Fibroblast of skin of right biceps (primary cell): ENCODE measurements at places on chromosomes 3 and 15.
A peak's percentile ranks its signal among the peaks of the same experiment; 100 is the strongest.

DNA sequence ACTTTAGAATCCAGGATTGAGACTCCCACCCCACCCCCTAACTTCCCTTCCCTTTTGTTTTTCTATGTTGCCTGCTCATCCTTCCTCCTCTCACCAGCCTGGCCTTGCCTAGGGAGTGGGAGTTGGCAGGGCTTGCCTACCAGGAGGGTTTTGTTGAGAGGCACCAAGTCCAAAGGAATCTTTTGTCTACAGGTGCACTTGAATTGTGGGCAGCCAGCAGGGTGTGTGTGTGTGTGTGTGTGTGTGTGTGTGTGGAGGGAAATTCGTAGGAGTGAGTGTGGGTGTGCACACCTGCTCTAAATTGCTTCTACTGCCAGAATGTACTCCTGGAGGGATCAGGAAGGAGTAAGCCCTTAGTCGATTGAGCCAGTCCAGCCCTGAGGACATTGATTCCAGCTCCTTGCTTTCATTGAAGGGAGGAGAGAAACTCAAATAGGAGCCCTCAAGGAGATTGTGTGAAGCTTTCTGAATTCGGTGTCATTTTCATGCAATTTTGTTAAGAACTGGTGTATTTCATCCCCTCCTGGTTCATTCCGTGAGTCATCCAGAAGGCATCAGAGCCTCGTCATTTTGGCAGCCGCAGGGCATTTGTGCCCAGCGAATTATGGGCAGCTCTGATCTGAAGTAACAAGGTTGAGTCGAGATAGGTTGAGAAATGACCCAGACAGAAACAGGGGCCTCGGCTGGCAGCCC, 112.1 kb downstream of the SLCO3A1 start:
- DNase-seq: peak; percentile 7

DNA sequence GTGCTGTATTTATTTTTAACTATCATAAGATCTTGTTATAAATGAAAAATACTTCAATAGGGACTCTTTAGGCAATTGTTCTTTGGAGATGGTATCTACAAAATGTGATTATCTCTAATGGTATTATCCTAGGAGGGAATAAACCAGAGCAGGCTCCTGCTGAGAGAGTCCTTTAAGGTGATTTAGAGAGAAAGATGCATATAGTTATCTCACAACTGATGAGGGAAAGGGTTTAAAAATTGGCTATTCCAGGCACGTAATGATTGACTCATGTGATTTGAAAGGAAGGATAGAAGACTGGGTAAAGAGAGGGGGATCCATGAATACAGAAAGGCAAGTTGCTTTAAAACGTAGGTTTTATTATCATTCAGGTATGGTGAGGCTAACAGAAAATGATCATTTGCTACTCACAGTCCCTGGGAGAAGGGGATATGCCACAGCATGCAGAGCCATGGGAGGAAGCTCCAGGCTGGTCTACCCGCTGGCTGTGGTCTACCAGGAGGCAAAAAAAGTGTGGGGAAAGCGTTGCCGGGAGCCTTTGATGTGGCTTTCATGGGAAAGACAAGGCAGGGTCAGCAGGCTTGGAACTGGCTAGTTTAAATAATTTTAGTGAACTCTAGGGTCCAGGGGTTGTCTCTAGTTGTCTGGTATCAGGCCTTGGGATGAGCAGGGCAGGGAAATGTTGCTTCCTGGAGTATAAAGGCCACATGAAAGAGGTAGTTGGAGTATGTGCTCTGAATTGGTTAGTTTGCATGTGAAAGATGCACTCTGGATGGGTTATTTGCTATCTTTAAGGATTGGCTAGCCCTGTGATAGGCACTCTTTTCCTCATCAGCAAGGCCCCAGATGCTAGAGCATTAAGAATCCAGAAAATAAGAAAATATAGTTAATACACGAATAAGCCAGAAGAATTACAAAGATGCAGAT, 798.4 kb upstream of the GRM7 start:
- DNase-seq: no peak

DNA sequence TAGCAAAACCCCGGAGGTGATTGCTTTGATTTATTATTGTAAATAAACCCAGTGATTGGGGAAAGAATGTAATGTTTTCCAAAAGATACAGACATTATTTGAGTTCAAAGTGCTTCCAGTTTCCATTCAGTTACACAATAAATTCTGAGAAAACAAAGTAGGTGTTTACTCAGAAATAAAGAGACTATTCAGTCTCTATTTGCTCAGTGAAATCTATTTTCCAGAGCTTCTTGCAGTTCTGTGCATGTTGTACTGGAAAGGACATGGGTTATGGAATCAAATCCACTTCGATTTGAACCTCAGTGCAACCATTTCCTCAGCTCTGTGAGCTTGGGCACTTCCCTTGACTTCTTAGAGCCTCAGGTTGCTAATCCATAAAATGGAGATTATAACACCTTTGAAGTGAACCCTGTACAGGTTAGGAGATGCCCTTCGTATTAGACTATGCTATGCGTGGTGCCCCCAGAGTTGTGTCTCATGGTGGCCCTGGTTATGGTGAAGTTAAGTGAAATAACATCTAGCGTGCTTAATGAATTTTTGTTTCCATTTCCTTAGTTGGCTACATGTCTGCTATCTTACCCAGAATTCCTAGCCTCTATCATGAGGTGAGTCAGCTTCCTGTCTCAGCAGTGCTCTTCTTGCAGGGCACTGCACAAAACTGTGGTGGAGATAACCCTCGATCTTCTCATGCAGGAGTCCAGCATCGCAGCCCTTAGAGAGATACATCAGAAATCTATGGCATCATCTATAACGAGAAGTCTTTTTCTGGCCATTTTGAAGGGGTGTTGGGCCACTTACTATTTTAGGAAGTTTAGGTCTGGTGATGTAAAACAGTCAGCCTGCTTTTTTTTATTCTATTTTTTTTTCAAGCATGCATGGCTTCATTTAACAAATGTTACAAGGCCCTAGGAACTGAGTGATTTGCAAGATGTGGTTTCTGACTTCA, 97.7 kb downstream of the RPL39L start:
- peak; percentile 66 for DNase-seq

DNA sequence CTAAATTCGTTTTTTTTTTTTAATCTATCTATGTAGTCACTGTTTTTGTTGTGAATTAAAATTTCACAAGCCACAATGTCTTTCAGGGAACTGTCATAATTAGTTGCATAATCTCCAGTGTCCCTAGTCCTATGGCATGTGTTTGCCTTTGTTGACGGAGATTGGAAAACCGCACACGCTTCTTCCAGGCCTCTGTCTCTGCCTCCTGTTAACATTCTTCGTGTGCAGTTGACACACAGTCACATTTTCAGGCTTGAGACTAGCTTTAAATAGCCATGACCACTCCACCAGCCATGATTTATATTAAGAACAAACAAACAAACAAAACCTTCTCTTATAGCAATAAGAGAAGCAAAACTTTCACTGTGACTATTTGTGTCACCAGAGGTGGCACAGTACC, 139.8 kb downstream of the DUT start:
- no peak for DNase-seq

DNA sequence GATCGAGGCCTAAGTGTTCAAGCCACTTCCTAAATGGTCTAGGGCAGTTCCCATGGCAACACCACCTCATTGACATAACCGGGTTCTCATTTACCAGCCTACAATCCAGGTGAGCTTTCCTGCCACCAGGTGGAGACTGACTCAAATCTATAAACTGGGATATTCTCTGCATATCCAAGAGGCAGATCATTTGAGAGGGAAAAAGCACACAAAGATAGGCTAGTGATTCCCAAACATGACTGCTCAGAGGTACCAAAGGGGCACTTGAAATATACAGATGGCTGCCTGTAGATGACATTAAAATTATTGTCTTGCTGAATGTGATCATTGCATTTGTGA, 141.3 kb upstream of the PROK2 start:
- peak; percentile 22 for DNase-seq

DNA sequence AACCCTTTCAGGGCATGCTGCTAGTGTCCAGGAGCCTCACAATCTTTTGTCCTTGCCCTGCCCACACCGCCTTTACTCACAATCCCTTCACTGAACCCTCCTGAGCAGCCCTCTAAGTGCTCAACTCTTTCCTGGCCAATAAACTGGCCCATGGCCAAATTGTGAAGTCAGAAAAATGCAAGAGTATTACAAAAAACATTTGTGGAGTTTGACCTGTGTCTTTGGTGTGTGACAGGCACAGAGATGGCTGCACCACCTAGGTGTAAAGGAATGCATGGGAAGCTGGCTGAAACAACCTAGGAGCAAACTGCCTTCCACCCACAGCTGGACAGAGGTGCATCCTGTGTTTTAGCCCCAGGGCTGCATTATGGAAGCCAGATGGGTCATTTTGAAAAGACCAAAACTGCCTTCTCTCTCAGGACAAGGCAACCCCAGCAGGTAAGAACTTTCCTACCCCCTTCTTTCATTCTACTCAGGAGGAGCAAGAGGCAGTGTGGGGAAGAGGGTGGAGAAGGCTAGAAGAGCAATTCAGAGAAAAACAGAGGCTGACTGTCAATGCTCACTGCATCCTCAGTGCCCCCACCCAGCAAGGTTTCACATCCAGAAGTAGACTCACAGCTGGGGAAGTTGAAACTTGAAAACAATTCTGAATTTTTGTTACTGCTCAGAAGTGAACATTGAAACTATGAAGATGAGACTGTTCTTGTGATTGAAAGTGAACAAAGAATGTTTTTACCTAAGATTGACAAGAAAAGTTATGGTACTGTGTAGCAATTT, 78.6 kb downstream of the TRIM42 start:
- DNase-seq: no peak

DNA sequence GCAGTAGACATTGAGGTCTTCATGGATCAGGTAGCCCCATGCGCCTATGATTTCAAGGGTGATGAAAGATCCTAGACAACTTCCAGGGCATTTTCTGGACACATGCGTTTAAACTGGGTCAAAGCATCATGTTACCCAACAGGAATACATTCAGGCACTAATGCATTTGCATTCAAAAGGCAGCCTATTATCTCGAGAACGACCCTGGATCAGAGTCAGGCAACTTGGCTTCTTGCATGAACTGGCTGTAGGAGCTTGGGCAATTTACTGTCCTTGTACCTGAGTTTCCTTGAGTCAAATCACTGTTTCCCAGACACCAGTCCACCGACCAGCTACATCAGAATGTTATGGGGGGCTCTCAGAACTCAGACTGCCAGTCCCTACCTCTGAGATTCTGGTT, 51.5 kb upstream of the CHST2 start:
- DNase-seq: no peak

GRCh38 chr3:19881036-19881435, 53.0 kb downstream of the EFHB start:
- no peak for DNase-seq

- no peak for DNase-seq
These were observed 282.1 kb upstream of the POU1F1 start for GRCh38 chr3:87558492-87558891.

GRCh38 chr3:99658274-99658673, 19.9 kb downstream of the COL8A1 start:
- DNase-seq: no peak

- no peak for DNase-seq
These were observed 25.2 kb downstream of the GAP43 start for GRCh38 chr3:115648559-115648958.

DNA sequence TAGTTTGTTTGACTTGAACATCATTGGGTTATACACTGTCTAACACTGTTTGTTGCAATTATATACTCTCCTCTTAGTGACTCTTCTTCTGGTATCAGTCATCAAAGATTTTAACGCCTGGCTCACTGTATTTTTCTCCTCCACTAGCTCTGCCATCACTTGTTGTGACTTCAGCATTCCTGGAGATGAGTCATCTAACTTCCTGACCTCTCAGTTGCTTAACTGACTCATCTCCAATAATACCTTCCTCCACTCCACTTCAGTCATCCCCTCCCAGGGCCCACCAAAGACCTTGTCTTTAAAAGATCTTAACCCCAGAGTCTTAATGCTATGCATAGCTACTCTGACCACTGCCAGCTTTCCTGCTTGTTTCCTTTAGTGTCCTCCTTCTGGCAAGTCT, 28.6 kb upstream of the CLSTN2 start:
- DNase-seq: peak; percentile 66

DNA sequence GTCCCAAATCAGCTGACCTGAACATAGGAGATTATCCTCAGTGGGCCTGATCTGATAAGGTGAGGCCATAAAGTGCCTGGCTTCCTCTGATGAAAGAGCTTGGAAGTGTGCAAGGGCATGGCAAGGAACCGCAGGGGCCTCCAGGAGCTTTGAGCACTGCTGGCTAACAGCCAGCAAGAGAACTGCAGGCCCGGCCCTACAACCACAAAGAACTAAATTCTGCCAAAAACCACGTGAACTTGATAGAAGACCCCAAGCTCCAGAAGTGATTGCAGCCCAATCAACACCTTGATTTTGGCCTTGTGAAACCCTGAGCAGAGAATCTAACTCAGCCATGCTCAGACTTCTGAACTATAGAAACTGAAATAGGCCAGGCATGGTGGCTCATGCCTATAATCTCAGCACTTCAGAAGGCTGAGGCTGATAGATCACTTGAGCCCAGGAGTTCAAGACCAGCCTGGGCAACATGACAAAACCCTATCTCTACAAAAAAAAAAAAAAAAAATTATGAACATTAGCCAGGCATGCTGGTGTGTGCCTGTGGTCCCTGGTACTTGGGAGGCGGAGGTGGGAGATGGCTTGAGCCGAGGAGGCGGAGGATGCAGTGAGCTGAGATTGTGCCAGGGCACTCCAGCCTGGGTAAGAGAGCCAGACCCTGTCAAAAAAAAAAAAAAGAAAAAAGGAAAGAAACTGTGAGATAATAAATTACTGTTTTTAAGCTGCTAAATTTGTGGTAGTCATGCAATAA, 7.7 kb upstream of the DIS3L start:
- DNase-seq: no peak

DNA sequence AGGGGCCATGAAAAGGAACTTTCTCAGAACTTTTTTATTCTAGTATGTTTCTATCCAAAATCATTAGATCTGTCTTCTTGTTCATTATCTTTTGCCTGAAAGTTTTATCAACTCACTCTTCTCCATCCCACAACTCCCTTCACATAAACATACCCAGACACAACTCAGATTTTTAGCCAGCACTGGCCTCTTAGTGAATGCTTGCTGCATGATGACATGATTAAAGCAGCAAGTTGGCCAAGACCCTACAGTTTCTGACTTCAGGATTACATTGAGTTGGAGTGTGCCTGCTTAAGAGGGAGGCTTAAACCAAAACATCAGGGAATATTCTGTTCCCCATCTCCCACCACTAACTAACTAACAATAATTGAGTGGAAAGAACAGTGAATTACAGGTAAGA, 38.1 kb downstream of the PLSCR2 start:
- DNase-seq: no peak

- DNase-seq: peak; percentile 58
These were observed 11.9 kb upstream of the TM4SF4 start for GRCh38 chr3:149462581-149463011.
